ENCODE measurements at places on chromosomes 2 and 18. TPM values are rescaled to one million over a fixed set of nuclear protein-coding genes. Genes with fewer than 3 reads are reported as not detected.

The MC4R gene
- total RNA-seq: not detected

The ASNSD1 gene
- 32.3 TPM for total RNA-seq

The FANCL gene
- total RNA-seq: 17.9 TPM

The SLC4A3 gene
- total RNA-seq: 2.9 TPM

The IL1RL2 gene
- 0.58 TPM for total RNA-seq

The RAX gene
- total RNA-seq: not detected

The KLHL41 gene
- 0.61 TPM for total RNA-seq

The RBKS gene
- 1.9 TPM for total RNA-seq

The CFAP53 gene
- total RNA-seq: not detected

The NR4A2 gene
- 3.5 TPM for total RNA-seq

Data from upper lobe of right lung (tissue), 1 donor.